Effector CD8-positive, alpha-beta T cell (primary cell): ENCODE measurements at places on chromosomes 3 and 15.

DNA sequence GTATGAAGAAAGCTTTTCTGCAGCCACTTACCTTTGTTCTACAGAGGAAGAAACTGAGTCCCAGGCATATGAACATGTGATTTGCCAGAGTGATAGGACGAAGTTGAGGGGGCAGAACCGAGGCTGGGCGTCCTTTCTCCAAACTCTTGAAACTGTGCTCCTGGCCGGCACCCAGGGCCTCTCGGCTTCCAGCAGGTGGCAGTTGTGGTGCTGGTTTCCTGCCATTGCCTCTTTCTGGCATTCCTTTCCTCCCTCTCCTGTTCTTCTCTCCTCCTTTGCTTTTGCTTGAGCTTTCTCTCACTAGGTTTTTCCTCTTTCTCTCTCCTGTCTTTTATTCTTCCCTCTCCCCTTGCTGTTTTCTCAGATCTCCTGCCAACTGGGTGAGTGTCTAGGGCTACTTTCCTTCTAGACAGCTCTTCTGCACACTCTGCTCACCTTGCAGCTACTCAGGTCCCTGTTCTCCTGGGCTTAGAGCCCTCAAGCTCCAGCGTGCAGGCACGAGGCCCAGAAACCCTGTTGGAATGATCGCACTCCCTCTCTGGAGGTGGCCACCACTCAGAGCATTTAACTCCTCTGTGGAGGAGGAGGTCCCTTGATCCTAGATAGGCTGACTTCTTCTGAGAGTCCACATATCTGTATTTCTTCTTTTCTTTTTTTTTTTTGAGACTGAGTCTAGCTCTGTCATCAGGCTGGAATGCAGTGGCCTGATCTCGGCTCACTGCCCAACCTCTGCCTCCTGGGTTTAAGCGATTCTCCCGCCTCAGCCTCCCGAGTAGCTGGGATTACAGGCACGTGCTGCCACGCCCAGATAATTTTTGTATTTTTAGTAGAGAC, 26.2 kb downstream of the TRAK1 start:
- DNase-seq: no peak

- DNase-seq: peak; percentile 40
These were observed 93.9 kb upstream of the RASGRF1 start for GRCh38 chr15:79184465-79184892.

GRCh38 chr3:71662568-71662967, 62.6 kb downstream of the EIF4E3 start:
- no peak for DNase-seq

- no peak for DNase-seq
These were observed 54.4 kb upstream of the LRRN1 start for GRCh38 chr3:3744826-3745225.
